Activated naive CD4-positive, alpha-beta T cell treated with anti-CD3 and anti-CD28 coated beads, Interleukin-2, amount 10 ng/mL, durations not matched to agents 7 days and 5 days (primary cell): ENCODE measurements at places on chromosomes 6 and 20.

GRCh38 chr20:41131594-41132387 is 5.6 kb upstream of the PLCG1 start:
- DNase-seq, result peak; percentile 19

DNA sequence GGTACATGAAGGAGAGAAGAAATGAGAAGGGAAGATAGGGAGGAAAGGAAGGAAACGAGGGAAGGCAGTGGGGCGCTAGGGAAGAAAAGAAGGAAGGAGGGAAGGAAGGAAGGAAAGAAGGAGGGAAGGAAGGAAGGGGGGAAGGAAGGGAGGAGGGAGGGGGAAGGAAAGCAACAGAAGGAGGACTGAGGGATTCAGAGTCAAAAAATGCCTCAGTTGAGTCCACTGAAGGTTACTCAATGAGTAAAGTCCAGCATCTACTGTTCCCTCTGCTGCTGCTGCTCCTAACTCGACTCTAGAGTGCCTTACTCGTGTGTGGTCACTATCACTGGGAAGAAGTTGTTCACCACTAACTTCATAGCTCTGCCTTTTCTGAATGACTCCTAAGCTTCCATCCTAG is 33.8 kb downstream of the PHACTR1 start:
- no peak for DNase-seq

GRCh38 chr6:166970776-166971175 is 14.4 kb upstream of the RNASET2 start:
- no peak for DNase-seq

- DNase-seq, result no peak
Measured at GRCh38 chr20:42401613-42402012, 783.4 kb upstream of the CHD6 start.

- no peak for DNase-seq
Measured at GRCh38 chr6:136435101-136435500, 115.1 kb downstream of the MAP7 start.
